Spinal cord (tissue), 10 donors: ENCODE measurements at places on chromosomes 16 and 17.

- peak overlapping the region; percentile 65 for H3K27ac ChIP-seq
- H3K27me3 ChIP-seq = no peaks in the 10 kb centered on the region
These were observed 6.6 kb downstream of the CDC42EP4 start for GRCh38 chr17:73304971-73305812.

GRCh38 chr17:27038676-27039075, 255.2 kb upstream of the WSB1 start:
- H3K36me3 ChIP-seq = no peaks in the 10 kb centered on the region
- no peaks in the 10 kb centered on the region for H3K27me3 ChIP-seq

- DNase-seq = no peak
- no peak overlapping the region for H3K27ac ChIP-seq
- no peaks in the 10 kb centered on the region for H3K36me3 ChIP-seq
- H3K4me3 ChIP-seq = no peak overlapping the region
These were observed 44.8 kb upstream of the IRX3 start for GRCh38 chr16:54331241-54332002.

- H3K27me3 ChIP-seq = no peaks in the 10 kb centered on the region
- H3K27ac ChIP-seq = no peak overlapping the region
- H3K36me3 ChIP-seq = peaks cover 2% of the 10 kb centered on the region
- H3K4me3 ChIP-seq = no peak overlapping the region
These were observed 54.4 kb downstream of the CYTH1 start for GRCh38 chr17:78727476-78728229.

DNA sequence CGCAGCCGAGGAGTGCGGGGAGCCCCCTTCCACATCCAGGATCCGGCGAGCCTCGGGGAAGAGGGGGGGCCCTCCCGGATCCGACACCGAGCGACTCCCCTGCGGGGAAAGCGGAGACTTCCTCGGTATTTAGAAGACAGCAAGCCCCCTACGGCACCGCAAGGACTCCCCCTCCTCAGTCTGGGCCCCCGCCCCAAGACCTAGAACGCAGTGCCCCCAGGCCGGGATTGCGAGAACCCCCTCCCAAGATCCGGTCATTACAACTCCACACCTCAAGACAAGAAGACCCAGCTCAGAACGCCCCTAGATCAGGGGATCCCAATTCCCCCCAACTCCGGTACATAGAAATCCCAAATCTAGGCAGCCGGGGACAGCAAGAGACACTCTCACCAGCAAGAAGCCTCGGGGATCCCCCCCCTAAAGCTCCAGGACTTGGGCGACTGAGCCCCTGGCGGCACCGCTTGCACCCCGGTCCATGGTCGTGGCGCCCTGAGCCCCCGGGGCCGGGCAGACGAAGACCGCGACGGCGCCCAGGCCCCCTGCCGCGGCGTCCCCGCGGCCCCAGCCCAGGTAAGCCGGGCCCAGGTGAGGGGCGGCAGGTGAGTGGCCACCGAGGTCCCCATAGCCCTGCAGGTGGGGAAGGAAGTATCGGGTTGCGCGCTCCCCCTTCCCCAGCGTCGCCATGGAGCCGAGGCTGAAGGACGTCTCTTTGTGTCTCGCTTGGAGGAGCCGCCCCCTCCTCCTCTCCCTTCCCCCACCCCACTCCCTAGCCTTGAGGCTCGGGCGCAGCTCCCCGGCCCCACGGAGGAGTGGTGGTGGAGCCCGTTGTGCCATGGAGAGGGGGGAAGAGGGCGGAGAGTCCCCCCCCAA, 641 bp downstream of the SBK1 start:
- DNase-seq = no peak
- peak overlapping the region; percentile 73 for H3K4me3 ChIP-seq
- peaks cover 13% of the 10 kb centered on the region for H3K36me3 ChIP-seq

- no peak overlapping the region for H3K27ac ChIP-seq
- no peak overlapping the region for H3K4me3 ChIP-seq
- no peaks in the 10 kb centered on the region for H3K27me3 ChIP-seq
- H3K4me1 ChIP-seq = peaks cover 3% of the 10 kb centered on the region
These were observed 411.8 kb upstream of the SALL1 start for GRCh38 chr16:51562891-51563290.

GRCh38 chr17:1203111-1203966, 23.6 kb upstream of the ABR start:
- H3K27ac ChIP-seq = no peak overlapping the region
- peaks cover 17% of the 10 kb centered on the region for H3K4me1 ChIP-seq
- H3K36me3 ChIP-seq = no peaks in the 10 kb centered on the region
- no peak for DNase-seq
- no peaks in the 10 kb centered on the region for H3K27me3 ChIP-seq

- H3K4me3 ChIP-seq = no peak overlapping the region
- peaks cover 83% of the 10 kb centered on the region for H3K36me3 ChIP-seq
- DNase-seq = no peak
- H3K4me1 ChIP-seq = peaks cover 82% of the 10 kb centered on the region
- no peaks in the 10 kb centered on the region for H3K27me3 ChIP-seq
These were observed 26.6 kb downstream of the GSE1 start for GRCh38 chr16:85639529-85640253.
